T-cell (primary cell): ENCODE measurements at places on chromosomes 2 and 18. TPM values are rescaled to one million over a fixed set of nuclear protein-coding genes. Genes with fewer than 3 reads are reported as not detected.

GRCh38 chr2:199455210-199455544, 2.6 kb downstream of the SATB2 start:
- H3K36me3 ChIP-seq = no peaks in the 10 kb centered on the region
- H3K27me3 ChIP-seq = peaks cover 40% of the 10 kb centered on the region
- H3K27ac ChIP-seq = no peak overlapping the region
- DNase-seq = no peak
- peaks cover 13% of the 10 kb centered on the region for H3K4me1 ChIP-seq
- H3K4me3 ChIP-seq = no peak overlapping the region

DNA sequence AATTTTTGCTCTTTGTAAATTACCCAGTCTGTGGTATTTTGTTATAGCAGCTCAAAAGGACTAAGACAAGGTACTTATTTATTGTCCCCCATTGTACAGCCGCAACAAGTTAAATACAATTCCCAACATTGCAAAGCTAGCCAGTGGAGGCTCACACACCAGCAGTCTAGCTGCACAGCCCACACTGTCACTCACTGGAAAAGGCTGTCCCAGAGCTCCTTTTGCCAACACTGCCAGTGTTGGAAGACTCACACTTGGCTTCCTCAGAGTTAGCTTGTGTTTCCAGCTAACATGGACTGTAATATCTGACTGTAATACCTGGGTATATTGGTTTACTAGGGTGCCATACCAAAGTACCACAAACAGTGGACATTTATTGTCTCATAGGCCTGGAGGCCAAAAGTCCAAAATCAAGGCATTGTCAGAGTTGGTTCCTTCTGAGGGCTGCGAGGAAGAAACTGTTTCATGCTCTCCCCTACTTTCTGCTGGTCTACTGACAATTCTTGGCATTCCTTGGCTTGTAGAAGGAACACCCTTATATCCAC, 6.6 kb upstream of the DYM start:
- DNase-seq = no peak
- H3K27me3 ChIP-seq = no peaks in the 10 kb centered on the region
- no peaks in the 10 kb centered on the region for H3K4me1 ChIP-seq
- H3K27ac ChIP-seq = no peak overlapping the region
- no peaks in the 10 kb centered on the region for H3K36me3 ChIP-seq

DNA sequence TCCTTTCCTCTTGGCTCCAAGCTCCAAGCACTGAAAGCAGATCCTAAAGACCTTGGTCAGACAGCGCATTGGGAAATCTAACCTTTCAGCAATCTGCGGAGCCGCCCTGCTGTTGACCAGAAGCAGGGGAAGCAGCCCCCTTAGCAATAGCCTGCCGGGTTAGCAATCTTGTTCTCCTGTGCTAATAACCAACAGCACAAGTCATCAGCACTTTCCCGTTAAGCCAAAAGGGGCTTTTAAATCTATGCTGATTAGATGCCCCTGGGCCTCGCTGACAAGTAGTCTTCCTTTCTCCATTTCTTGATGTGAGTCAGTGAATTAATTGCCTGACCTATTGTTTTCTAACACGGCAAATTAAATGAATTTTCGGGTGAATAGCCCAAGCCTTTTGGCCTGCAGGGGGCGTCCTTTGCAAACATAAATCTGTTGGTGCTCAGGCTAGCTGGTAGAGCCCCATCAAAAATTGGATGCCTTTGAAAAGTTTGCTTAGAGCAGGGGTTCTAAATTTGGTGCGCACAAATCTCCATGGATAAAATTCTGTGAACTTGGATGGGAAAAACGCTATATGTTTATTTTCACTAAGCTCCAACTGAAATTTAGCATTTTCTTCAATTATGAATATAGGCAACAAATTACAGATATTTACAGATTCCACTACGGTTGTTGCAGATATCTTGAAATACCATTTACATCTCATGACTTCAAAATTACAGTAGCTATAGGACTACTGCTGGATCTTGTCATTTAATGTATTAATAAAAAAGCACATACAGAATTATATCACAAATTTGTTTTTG, 24.6 kb downstream of the MAIP1 start:
- no peaks in the 10 kb centered on the region for H3K4me1 ChIP-seq
- DNase-seq = peak; percentile 81
- H3K36me3 ChIP-seq = no peaks in the 10 kb centered on the region
- H3K27ac ChIP-seq = no peak overlapping the region
- H3K4me3 ChIP-seq = no peak overlapping the region

DNA sequence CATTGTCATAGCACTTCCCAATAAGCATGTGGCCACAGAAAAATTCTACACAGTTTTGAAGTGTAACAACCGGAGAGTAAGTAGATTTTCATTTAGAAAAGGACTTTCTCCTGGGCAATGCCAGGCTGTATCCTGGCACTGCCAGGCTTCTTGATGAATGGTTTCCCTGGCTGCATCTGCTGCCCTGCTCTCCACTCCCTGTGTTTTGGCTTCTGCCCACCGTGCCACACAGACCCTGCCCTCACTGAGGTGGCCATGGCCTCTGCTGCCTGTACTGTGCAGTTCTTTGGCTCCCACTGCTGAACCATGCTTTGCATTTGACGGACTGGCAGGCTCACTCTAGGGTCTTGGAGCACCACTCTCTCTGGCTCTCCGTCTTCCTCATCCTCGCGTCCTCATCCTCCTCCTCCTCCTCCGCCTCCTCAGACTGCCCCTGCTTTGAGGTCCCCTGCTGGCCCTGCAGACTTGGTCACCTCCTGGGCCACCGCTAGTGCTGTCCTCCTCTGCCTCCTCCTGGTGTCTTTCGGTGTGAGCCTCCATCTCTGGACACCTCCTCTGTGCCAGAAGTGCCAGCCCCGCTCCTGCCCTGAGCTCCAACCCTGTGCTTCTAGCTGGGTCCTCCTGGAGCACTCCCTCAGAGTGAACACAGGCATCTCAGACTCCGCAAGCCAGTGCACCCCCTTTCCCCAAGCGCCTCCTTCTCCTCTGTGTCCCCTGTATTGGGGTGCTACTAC, 45.9 kb upstream of the CNGA3 start:
- no peak for DNase-seq
- H3K27ac ChIP-seq = no peak overlapping the region
- no peaks in the 10 kb centered on the region for H3K36me3 ChIP-seq
- H3K4me1 ChIP-seq = no peaks in the 10 kb centered on the region
- H3K27me3 ChIP-seq = no peaks in the 10 kb centered on the region
- H3K4me3 ChIP-seq = no peak overlapping the region

GRCh38 chr2:30029804-30030203, 108.4 kb upstream of the ALK start:
- H3K27me3 ChIP-seq = no peaks in the 10 kb centered on the region
- no peaks in the 10 kb centered on the region for H3K4me1 ChIP-seq
- DNase-seq = no peak
- no peaks in the 10 kb centered on the region for H3K36me3 ChIP-seq
- no peak overlapping the region for H3K4me3 ChIP-seq

DNA sequence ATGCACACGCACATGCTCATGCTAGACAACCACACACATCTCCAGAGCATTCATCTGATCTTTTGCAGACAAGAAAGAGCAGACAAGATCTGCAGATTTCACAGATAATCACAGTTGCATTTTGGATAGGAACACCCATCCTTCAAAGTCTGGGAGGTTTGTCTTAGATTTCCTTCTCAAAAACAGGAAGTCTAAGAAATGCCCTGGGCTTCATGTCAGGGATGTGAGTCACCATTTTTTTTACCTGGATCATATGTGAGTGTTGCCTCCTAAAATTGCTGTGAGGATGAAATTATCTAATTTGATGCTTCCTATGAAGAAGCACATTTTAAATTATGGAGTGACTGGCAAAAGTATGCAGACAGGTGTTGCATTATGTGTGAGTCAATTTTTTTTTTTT, 46.1 kb downstream of the SRD5A2 start:
- H3K4me3 ChIP-seq = no peak overlapping the region
- no peak for DNase-seq
- H3K36me3 ChIP-seq = no peaks in the 10 kb centered on the region
- H3K27ac ChIP-seq = no peak overlapping the region

DNA sequence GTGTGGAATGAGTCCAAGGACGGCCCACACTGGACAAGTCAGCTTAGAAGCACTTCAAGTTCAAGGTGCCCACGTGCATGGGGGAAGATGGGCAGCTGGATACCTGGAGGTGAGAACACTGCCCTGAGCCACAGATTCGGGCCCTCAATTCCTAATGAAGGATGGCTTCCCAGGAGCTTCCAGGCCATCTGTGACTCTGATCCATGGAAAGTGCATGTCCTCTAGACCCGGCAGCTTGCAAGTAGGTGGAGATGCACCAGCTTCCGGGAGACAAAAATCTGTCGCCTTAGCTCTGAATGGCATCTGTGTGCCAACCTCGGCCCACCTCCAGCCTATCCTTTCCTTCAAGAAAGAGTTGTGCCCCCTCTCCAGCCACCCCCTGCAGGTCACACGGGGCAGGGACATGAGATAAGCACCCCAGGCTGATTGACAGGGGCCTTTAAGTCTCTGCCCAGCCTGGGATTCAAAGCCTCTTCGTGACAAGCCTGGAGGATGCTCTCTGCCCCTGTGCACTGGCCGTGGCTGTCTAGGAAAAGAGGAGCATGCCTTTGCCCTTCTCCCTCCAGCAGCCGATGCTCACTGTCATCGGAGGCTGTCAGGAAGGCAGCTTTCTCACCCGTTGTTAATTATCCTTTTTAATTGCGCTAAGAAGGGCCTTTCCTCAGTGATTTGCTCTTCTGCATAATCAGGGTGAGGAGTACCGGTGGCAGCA, 65.5 kb downstream of the BIN1 start:
- no peaks in the 10 kb centered on the region for H3K4me1 ChIP-seq
- no peaks in the 10 kb centered on the region for H3K27me3 ChIP-seq
- DNase-seq = no peak
- H3K4me3 ChIP-seq = no peak overlapping the region
- H3K36me3 ChIP-seq = no peaks in the 10 kb centered on the region

DNA sequence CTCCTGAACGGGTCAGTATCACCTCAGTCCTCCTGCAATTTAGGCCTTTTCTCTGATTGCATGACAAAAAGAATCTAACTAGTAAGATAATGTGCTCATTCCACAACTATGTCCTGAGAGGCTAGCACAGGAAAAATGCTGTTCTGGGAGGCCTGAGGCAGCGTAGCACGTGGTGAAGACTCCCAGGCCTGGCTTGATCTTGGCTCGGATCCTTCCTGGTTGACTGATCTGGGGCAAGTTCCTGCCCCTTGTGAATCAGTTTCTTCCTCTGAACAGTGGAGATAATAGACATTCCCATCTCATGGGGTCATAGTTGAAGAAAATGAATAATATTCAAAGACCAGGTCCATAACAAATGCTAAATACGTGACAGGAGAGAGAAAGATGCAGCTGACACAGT, 12.3 kb downstream of the FBLN7 start:
- no peak for DNase-seq
- H3K4me1 ChIP-seq = peaks cover 9% of the 10 kb centered on the region
- H3K36me3 ChIP-seq = no peaks in the 10 kb centered on the region
- no peaks in the 10 kb centered on the region for H3K27me3 ChIP-seq
- H3K27ac ChIP-seq = no peak overlapping the region

DNA sequence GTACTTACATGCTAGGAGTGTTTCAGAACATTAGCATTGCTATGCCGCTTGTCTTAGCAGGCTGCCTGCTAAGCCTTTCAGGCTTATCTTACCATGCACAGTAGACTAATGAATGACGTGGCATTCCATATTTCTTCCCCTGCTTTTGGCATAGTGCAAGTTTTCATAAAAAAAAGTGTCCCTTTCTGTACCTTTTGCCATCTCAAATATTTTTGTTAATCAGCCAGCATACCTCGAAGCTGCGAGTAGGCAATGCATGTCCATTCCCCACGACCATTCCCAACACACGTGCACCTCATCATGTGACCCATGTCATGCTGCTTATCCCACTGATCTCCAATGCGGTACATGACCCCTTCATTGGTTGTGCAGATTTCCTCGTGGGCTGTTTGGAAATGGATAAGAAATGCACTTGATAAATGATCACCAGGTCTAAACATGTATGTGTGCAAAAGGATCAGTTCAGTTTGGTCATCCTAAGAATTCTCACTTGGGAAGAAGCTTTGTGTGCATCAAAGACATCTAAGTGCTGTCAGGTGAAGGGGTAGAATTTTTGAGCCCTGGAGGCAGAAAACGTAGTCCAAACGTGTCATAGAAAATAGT, 13.9 kb downstream of the FN1 start:
- H3K27me3 ChIP-seq = no peaks in the 10 kb centered on the region
- no peaks in the 10 kb centered on the region for H3K36me3 ChIP-seq
- no peak for DNase-seq
- no peaks in the 10 kb centered on the region for H3K4me1 ChIP-seq

ANKRD62 gene
- total RNA-seq = not detected

SIX3 gene
- total RNA-seq = not detected

- H3K36me3 ChIP-seq = no peaks in the 10 kb centered on the region
- no peaks in the 10 kb centered on the region for H3K4me1 ChIP-seq
- no peak overlapping the region for H3K27ac ChIP-seq
- DNase-seq = no peak
- H3K4me3 ChIP-seq = no peak overlapping the region
These were observed 123.6 kb downstream of the LRATD1 start for GRCh38 chr2:14756122-14756541.

GRCh38 chr2:235518322-235519090, 24.7 kb downstream of the AGAP1 start:
- H3K4me3 ChIP-seq = no peak overlapping the region
- H3K27ac ChIP-seq = no peak overlapping the region
- no peaks in the 10 kb centered on the region for H3K4me1 ChIP-seq
- H3K27me3 ChIP-seq = no peaks in the 10 kb centered on the region
- no peaks in the 10 kb centered on the region for H3K36me3 ChIP-seq
- no peak for DNase-seq

ZNF396 gene
- 0.88 TPM for total RNA-seq

DNA sequence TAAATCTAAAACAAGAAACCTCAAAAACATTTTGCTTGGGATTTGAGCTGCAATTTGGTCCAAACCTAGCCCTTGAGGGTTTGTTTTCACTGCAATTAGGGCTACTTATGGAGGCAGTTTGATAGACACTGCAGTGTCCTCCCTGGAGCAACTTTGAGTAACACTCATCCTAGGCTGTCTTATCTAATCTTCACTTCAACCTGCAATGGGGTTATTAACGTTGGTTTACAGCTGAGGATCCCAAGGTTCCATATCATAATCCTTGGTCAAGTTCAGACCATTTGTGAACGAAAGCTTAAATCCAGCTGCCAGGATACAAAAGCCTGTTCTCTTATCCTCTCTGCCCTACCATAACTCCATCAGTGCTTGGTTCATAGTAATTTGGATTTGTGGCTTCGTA, 2.5 kb downstream of the ANXA4 start:
- peaks cover 2% of the 10 kb centered on the region for H3K4me1 ChIP-seq
- H3K27ac ChIP-seq = no peak overlapping the region
- no peaks in the 10 kb centered on the region for H3K36me3 ChIP-seq
- H3K4me3 ChIP-seq = no peak overlapping the region

DNA sequence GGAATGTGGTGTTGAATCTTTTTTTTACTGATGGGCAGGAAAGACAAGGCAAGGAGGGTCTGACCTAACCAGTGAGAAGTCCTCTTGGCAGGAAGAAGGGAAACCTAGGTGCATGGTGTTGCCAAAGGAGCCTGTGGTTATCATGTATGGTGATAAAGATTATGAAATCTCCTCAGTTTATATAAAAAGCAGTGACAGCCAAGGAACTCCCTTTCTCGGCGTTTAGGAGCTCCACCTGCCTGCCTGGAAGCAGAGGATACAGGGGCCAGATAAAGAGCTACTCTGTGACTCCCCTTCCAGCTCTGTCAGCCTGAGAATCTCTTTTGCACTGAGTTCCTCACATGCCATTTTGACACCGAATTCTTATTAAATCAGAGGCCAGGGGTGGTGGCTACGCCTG, 26.1 kb downstream of the COLEC12 start:
- H3K36me3 ChIP-seq = no peaks in the 10 kb centered on the region
- H3K4me1 ChIP-seq = no peaks in the 10 kb centered on the region
- H3K4me3 ChIP-seq = no peak overlapping the region
- no peaks in the 10 kb centered on the region for H3K27me3 ChIP-seq
- DNase-seq = no peak

FHOD3 gene
- total RNA-seq = not detected
